CD4-positive, alpha-beta T cell treated with Interleukin-17A for 1 hour (primary cell): ENCODE measurements at places on chromosomes 2 and 18.

GRCh38 chr2:10036095-10036884 is 7.1 kb upstream of the KLF11 start:
- DNase-seq: peak; percentile 71

GRCh38 chr2:46780801-46781445 is 134.7 kb downstream of the MCFD2 start:
- no peak for DNase-seq

DNA sequence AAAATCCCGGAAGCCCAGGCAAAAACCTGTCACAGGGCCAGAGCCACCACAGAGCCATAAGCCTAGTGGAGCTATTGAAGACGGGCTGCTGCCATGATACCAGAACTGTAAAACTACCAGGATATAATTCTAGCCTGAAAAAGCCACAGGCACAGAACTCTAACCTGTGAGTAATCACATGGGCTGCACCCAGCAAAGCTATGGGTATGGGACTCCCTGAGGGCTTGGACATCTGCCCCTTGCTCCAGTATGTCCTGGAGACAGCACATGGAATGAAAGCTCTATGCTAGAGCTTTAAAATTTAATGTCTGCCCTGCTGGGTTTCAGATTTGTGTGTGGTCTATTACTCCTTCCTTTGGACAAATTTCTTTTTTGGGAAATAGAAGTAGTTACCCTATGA is 2183.6 kb upstream of the CELF4 start:
- no peak for DNase-seq

GRCh38 chr18:1371724-1372123 is 467.1 kb downstream of the ADCYAP1 start:
- no peak for DNase-seq

GRCh38 chr18:5941890-5942289 is 46.6 kb upstream of the TMEM200C start:
- DNase-seq: no peak

- no peak for DNase-seq
Observed at GRCh38 chr2:119683713-119684443, 4.9 kb downstream of the TMEM177 start.

DNA sequence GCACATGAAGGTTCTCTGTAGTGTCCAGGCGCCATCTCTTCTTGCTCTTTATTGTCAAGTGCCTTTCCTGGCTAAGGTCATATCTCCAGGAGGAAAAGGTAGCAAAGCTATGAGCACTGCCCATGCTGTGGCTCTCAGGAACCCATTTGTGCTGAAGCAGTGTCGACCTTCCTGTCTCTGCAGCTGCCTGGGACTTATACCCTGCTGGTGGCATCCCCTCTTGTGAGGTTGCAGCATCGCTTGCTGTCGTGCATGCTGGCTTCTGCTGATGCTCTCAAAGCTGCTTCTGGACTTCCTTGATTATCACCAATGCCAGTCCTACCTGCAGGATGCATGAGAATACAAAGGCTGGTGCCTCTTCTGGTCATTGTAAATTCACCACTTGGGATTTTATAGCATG is 22.1 kb upstream of the PTPN2 start:
- no peak for DNase-seq

DNA sequence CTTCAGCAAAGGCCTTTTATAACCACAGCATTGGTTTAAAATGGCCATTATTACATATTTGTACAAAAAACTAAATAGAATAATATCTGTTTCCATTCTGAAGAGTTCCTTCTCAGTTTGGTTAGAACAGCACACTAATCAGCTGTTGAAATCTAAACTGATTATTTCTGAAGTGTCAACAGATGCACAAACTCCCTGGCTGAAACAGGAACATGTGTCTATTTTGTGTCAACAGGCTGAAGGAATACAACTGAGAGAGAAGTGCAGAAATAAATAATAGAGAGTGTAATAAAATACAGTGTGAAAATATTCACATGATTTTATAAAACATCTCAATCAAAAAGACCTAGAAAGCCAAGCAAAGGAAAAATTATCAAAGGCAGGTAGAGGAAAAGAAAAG is 29.7 kb downstream of the IKZF2 start:
- DNase-seq: no peak

GRCh38 chr2:46981662-46982350 is 66.2 kb upstream of the MCFD2 start:
- DNase-seq: no peak

GRCh38 chr2:64219149-64219548 is 74.9 kb upstream of the PELI1 start:
- no peak for DNase-seq

- no peak for DNase-seq
Observed at GRCh38 chr2:207847807-207848544, 78.3 kb upstream of the FZD5 start.

DNA sequence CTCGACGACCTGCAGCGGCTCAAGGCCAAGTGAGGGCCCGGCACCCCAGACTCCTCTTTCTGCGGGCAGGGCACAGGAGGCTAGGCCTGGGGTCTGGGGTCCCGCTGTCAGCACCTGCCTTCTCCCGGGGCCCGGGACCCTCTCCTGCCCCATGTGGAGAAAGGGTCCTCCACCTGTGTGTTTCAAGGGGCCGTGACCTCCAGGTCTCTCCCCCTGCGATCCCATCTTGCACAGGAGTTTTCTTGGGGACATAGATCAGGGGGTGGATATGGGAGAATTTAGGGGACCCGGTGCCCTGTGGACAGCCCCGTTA is 791 bp downstream of the DES start:
- no peak for DNase-seq

- DNase-seq: peak; percentile 71
Observed at GRCh38 chr2:11829947-11830707, 83.7 kb downstream of the LPIN1 start.

GRCh38 chr2:13050764-13051163 is 334.0 kb downstream of the TRIB2 start:
- DNase-seq: no peak

- DNase-seq: no peak
Observed at GRCh38 chr2:212299333-212299732, 239.3 kb downstream of the ERBB4 start.

DNA sequence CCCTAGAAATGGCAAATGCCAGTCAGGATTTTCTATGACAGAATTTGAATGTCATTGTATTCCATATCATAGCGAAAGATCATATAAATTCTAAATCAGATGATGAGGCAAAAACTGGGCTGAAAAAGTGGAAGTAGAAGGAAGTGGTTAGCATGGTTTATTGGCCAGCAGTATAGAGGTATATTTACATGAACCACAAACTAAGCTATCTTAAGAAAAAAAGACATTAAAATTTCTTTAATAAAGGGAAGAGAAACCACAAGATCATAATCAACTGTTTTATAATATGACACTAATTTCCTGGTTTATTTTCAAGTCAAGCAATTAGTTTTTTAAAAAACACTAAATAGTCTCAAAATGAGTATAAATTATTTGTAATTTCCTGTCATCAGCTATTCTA is 123.2 kb upstream of the LRP1B start:
- no peak for DNase-seq

DNA sequence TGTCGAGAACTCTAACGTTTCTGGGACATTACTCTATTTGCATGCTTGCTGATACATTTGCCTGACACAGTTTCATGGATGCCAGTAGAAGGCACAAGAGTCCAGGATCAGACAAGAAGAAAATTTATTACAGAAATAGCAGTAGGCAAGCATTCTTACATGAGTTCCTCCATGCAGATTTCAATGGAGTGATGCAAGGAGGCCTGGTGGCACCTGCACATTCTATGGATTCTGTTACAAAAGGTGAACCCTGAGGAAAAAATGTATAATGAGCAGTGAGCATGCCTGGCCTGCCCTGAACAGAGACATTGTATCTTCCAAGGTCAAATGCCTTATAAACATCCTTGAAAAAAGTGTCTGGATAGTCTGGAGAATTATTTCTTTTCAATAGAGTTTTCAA is 142.9 kb downstream of the DSEL start:
- no peak for DNase-seq

GRCh38 chr2:88999365-88999764 is 307.9 kb downstream of the RPIA start:
- no peak for DNase-seq

DNA sequence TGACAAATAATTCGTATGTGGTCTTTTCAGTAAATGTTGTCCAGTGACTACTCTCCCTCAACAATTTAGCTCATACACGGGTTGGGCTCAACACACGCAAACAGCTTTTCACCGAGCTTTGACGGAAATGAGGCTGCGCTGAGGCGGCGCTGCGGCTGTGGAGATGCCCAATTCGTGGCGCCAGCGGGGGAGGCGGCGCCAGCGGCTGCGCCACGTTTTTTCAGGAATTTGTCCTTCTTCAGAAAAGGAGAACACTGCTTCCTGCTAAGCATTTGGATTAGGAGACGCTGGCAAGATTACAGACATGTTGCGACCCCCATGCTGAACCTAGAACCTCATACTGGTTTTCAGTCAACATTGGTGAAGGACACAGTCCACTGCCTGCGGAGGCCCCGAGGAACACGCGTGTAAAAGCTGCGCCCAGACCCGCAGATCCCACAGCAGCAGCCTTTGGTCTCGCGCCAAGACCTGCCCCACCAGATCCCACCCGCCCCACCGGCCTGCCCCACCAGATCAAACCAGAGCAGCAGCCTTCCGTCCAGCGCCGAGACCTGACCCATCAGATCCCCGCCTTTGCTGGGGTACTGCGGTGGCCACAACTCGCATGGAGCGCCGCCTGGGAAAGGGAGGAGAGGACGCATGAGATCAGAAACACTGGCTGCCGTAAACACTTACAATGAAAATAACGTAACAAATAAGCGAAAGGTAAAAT is 173.8 kb downstream of the TMEM18 start:
- DNase-seq: no peak

GRCh38 chr2:215526341-215526740 is 90.5 kb upstream of the FN1 start:
- no peak for DNase-seq

DNA sequence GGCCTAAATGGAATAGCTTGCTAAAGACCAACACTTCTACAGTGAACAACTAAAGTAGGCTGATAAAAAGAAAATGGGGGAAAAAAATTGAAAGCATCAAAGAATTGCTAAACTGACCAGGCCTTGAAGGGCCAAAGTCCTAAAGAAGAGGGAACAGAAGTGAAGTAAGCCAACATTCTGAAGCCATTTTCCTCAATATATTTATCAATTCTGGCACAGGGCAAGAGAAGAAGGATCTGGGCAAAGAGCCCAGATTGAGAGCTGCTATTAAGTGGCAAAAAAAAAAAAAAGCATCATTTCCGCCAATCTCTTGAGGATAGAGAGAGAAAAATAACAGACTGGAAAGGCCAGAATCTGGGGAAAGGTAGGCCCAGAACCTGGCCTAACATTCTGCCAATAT is 25.7 kb downstream of the FANCL start:
- no peak for DNase-seq

DNA sequence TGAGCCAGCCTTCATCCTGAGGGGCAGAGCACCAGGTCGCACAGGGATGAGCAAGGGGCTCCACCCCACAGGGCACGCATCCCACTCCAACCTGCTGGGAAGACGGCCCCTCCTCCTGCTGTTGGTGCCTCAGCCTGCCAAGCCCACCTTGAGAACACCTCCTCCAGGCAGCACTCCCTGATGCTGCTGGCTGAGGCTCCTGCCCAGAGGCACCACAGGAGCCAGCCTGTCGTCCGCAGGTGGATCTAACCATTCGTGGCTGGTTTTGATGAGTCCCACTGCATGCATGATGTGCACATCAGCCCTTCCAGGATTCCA is 58.4 kb downstream of the BIN1 start:
- DNase-seq: no peak

- DNase-seq: no peak
Observed at GRCh38 chr18:10381951-10382350, 72.5 kb upstream of the APCDD1 start.

- DNase-seq: peak; percentile 89
Observed at GRCh38 chr2:108533832-108534583, at the start of gene LIMS1. LIMS1 (plus strand) TSS chr2:108534470; CDS start chr2:108534563, 93 bp downstream.

GRCh38 chr2:182432051-182432450 is 5.2 kb upstream of the PDE1A start:
- DNase-seq: no peak

DNA sequence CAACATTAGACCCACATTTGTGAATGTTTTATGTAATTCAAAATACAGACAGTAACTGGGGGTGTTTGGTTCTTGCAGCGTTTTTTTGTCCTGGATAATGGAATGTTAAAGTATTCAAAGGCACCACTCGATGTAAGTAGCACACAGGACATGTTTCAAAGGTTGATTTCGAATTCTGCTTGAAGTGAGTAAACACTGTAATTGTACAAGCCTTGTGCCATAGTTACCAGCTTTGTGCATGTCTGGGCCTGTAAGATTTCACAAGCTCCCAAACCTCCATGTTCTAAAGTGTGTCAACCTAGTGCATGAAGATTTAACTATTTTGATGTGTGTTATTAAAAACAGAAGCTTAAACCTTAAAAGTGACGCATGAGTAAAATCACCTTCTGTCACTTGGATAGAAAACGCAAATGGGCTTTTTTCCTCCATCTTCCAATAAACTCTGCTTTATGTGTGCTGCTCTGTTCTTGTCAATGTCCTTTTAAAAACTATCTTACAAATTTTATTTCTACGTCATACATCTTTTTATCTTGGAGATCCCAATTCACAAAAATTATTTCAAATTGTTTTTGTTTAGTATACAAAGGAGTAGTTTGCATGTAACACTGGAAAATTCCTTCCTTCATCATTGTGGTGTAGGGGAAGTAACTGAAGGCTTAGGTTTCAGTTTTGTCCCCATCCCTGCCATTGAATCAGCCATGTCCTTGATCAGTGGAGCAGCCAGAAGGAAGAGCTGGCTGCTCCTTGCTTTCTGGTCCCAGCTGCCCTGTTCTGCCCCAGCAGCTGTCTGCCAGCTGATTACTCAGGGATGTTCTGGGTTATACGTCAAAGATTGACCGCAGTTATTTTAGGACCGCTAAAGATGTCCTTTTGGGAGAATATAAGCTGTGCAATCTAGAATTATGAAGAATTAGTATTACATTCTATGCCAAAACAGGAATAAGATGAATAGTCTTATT is 119.2 kb downstream of the PRKRA start:
- DNase-seq: no peak

DNA sequence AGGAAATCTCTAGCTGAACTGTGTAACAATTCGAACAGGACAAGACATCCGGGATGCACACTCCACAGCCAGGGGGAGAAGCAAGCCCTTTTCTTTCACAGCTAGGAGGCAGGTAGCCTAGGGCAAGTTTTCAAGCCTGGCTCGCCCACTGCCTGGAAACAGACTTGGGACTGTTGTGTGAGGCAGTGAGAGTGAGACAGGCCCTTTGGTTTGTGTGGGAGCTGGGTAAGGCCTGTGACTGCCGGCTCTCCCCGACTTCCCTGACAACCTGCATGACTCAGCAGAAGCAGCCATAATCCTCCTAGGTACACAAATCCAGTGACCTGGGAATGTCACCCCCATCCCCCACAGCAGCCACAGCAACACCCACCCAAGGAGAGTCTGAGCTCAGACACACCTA is 179.7 kb downstream of the WDPCP start:
- DNase-seq: no peak

DNA sequence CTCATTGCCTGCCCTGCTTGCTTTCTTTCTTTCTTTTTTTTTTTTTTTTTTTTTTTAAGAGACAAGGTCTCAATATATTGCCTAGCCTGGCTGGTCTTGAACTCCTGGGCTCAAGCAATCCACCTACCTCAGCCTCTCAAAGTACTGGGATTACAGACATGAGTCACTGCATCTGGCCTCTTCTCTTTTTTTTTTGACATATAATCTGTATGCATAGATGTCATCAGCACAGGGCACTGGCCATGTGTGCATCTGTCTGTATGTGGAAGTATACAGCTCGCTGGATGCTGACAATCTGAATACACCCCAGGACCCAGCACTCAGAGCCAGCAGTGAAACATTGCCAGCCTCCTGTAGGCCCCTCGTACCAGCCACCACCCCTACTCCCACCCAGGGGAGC is 49.5 kb downstream of the TFCP2L1 start:
- no peak for DNase-seq
